ENCODE measurements at places on chromosomes 11 and 22.

- DNase-seq: no peak
These were observed 6.8 kb upstream of the GGA1 start for GRCh38 chr22:37601540-37602442.

GRCh38 chr22:17981497-17981896 is 42.9 kb downstream of the MICAL3 start:
- no peak for DNase-seq

GRCh38 chr11:129023968-129024676 is 81.5 kb upstream of the TP53AIP1 start:
- DNase-seq: no peak

DNA sequence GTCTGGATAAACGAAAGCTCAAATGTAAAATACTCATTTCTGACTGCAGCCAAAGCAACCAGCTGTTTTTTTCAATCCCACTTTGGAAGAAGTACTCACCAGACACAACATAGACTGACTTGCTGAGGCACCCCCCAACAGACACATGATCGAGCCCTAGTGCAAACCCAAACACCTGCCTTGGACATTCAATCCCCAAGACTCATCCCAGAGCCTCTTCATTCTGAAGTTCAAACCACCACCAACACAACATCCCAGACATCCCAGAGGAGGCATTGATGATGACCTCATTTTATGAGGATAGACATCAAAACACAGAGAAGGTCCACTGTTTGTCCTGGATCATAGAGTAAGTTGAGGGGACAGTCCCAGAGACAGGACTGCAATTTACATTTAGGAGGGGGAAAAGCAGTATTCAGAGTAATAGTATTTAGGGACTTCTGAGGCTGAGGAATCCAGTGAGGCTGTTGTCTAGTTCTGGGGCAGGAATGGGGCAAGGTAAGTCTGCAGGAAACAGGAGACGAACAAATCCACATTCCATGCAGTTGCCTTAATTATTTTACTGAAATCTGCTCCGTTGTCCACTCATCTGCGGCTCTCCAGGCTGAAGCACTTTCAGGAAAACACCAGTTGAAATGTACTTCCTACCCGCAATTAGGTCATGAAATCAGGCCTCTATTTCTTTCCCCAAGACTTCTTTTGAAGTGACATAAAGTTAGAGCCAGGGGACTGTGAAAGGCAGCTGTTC is 54.8 kb downstream of the CLPB start:
- no peak for DNase-seq

- DNase-seq: no peak
These were observed 289.6 kb upstream of the B3GAT1 start for GRCh38 chr11:134701564-134702165.

GRCh38 chr11:130068546-130068985 is 1.1 kb upstream of the APLP2 start:
- DNase-seq: no peak

- DNase-seq: no peak
These were observed 32.3 kb upstream of the RFPL3 start for GRCh38 chr22:32325416-32325801.

DNA sequence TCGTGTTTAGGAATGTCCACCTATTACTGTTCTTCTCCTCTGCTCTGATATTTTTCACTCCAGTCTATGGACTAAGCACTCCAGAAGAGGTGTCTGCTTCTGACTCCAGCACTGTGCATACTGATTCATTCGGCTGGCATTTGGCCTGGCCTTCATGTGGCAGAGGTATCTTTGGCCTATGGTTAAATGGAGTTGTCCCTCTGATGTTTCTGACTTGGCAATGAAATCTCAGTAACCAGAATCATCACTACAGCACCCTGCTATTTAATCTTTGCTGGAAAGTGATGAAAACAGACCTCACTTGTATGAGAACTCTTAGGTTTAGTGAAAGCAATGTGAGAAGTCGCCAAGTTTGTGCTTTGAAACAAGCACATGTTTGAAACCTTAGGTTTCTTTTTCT is 155.2 kb downstream of the MAML2 start:
- DNase-seq: no peak

GRCh38 chr11:113106507-113106906 is 145.3 kb downstream of the NCAM1 start:
- no peak for DNase-seq

DNA sequence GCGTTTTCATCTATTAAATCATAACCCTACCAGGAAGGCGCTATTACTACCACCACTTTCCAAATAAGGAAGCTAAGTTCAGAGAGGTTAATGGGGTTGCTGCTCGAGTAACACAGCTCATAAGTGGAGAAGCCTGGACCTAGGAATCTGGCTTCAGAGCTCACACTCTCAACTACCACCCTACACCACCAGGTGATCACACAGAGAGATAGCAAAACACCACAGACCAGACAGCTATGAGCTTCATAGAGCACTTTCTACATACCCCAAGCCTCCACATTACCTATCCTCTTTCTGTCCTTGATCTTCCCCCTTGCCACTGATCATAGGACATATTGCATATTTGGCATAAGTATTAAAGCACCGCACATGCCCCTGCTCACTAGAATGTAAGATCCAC is 65.4 kb downstream of the TIMP3 start:
- DNase-seq: no peak

GRCh38 chr22:46563381-46564083 is 26.1 kb upstream of the CELSR1 start:
- no peak for DNase-seq

DNA sequence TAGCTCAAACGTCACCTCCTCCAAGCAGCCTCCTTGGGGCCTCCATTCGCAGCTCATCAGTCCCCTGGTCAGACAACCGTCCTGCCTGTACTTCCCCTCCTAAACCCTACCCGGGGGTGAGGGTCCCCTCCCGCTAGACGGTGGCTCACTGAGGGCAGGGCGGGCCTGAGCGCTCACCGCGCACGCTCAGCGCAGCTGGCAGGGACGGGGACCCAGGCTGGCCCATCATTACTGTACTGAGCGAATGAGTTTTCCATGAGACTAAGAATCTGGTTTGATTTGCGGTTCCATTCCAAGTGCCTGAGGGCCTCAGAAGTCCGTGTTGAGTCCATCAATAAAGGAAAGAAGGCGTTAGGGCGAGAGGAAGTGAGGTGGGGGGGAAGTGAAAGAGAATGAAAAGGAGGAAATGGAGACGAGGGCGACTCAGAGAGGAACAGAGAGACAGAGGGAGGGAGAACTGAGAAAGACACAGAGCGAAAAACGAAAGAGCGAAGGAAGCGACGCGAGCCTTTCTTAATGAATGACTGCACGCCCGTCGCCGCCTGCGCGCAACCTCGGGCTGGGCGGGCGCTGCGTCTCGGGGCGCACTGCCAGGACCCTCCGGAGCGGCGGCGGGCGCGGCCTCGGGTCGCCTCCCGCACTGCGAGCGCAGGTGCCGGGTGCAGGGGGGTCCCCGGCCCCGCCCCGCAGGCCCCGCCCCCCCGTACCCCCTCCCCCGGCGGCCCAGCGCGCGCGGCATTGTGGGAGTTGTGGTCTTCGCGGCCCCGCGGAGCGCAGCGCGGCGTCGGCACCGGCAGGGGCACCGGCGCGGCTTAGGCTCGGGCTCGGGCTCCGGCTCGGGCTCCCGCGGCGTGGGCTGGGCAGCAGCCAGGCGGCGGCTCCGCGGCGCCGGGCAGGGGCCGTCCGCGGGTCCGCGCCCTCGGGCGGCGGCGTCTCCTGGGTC is at the start of gene ASPHD2:
ASPHD2 (plus strand) TSS at position 746 of the 943 bp plus-strand sequence. CDS start 4,356 bp downstream, outside the sequence.
- peak; percentile 82 for DNase-seq

DNA sequence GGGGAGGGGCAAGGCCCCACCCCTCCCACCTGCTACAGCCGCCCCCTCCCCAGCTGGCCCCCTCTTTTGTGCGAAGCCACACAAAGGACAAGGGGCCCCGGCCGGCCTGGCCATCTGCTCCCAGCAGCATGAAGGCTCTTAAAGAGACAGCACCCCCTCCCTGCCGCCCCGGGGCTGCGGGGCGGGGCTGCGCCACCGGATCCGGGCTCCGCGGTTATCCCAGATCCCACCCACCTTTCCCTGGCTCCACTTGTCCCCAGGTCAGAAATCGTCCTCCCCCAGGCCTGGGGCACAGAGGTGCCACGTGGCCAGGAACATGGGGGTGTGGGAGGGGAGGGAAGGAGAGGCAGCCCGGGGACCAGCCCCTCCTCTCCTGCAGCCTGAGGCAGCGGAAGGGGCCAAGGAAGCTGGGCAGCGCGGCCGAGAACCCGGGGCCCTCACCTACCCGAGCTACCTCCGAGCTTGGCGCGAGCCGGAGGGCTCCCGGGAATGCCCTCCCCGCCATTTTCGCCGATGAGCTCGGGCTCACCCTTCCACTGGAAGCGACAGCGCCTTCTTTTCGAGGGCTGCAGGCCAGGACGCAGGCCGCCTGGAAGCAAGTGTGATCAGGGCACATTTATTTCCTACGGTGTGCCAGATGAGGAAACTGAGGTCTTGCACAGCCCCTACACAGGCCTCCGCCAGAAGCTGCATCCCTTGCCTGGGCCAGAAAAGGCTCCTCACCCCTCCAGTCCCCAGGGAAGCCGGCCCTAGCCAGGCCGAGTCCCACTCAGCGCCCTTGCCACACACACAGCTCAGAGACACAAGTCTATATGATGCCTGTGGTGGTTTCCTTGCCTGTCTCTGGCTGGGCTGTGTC is 2.5 kb upstream of the RCOR2 start:
- DNase-seq: no peak

- DNase-seq: no peak
These were observed 90.2 kb downstream of the NELL1 start for GRCh38 chr11:20759541-20759940.

- no peak for DNase-seq
These were observed 386.5 kb downstream of the SOX6 start for GRCh38 chr11:15969701-15970329.

- no peak for DNase-seq
These were observed 217.3 kb upstream of the NARS2 start for GRCh38 chr11:78791964-78792363.

DNA sequence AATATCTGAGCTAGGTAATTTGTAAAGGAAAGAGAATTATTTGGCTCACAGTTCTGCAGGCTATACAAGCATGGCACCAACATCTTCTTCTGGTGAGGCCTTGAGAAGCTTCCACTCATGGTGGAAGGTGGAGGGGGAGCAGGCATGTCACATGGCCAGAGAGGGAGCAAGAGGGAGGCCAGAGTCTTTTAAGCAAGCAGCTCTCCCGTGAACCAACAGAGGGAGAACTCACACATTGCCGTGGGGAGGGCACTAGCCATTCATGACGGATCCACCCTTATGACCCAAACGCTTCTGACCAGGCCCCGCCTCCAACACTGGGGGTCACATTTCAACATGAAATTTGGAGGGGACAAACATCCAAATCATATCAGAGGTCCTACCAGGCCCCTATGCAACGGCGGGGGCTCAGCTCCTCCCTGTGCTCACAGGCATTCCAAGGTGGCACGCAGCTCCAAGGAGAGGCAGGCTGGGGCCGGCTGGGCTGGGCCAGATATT is 4.6 kb downstream of the C11orf96 start:
- DNase-seq: no peak

GRCh38 chr22:36910461-36910860 is 3.0 kb upstream of the CSF2RB start:
- no peak for DNase-seq

DNA sequence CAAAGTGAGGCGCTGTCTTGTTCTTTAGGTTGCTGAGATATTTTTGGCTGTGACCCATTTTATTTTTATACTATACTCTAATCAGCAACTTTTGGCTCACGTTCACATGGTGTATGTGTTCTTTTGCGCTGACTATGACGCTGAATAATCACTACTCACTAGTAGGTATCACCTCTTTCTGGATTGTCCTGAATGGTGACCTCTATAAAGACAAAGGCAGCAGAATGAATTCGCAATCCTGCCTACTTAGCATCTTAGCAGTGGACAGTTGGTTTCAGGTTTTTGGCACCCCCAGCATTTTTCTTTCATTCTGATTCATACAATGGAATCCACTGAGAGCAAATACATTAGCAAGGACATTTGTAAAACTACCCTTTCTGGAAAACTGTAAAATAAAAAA is 351.3 kb downstream of the JRKL start:
- no peak for DNase-seq

DNA sequence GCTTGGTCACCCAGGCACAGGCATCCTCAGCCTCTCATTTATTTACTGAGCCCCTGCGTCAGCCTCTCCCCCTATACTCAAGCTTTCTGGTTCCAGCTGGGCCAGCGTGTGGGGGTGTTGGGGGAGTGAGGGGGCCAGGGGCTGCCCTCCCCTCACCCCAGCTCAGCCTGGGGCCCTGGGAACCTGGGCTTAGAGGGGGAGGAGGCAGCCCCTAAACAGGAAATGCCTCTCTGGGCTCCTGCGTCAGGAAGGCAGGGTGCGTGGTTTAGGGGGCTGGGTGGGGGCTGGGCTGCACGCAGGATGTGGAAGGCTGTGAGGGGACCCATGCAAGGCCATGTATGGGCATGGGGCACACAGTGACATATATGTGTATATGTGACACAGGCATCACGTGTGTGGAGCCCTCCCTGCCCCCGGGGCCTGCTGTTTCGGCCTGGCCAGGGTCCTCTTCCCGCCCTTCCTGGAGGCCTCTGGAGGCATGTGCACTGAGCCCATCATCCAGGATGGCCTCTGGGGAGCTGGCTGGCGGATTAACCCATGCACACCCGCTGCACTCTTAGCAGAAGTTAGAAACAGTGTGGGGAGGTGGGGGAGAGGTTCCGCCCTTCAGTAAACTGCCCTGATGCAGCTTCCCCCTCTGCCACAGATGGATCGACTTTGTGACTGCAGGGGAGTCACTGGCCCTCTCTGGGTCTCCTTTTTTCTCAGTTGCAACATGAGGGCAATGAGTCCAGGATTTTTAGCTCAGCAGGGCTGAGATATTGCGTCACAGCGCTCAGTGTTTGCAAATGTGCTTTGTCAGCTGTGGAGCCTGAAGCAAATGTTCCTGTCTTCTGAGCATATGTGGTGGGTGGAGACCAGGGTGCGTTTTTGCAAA is 1.1 kb upstream of the CD248 start:
- no peak for DNase-seq

- DNase-seq: no peak
These were observed 39.6 kb downstream of the LIF start for GRCh38 chr22:30206944-30207343.

GRCh38 chr22:20550851-20551744 is 43.7 kb downstream of the MED15 start:
- DNase-seq: peak; percentile 59

GRCh38 chr11:103798446-103798845 is 238.0 kb upstream of the DDI1 start:
- DNase-seq: no peak

DNA sequence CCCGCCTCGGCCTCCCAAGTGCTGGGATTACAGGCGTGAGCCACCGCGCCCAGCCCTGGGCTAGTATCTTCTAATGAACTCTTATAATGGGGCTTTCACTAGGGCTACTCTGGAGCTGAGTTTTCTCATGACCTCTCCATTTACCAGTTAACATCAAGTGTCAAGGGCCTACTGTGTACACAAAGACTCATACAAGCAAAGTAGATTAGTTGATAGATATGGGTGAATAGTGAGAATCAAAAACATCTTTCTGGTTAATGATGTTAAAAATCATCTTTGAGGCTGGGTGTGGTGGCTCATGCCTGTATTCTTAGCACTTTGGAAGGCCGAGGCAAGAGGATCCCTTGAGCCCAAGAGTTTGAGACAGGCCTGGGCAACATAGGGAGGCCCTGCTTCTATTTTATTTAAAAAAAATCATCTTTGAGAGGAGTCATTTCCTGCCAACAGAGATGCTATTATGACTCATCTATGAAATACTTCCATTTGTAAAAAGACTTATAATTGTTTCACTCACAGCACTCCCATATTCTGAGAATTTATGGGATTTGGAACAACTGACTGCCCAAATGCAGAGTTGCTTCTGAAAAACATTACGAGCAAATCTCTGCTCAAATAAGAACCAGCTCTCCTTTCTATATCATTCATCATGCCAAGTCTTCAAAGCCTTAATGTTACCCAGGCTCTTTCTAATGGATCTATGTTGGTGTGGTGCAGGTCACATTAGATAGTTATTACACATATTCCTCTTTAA is 57.0 kb downstream of the GDPD4 start:
- no peak for DNase-seq

- no peak for DNase-seq
These were observed 301.7 kb downstream of the BRD1 start for GRCh38 chr22:49525801-49526535.

All from T-helper 1 cell (primary cell).